ENCODE measurements at places on chromosomes 12 and 14.
A peak's percentile ranks its signal among the peaks of the same experiment; 100 is the strongest.

GRCh38 chr14:51636109-51636508 is 15.6 kb upstream of the FRMD6 start:
- DNase-seq: no peak

GRCh38 chr14:22231018-22231417 is 358.0 kb downstream of the DAD1 start:
- no peak for DNase-seq

GRCh38 chr12:10847744-10848143 is 1.5 kb downstream of the PRR4 start:
- DNase-seq: no peak

GRCh38 chr12:98861251-98861650 is 216.2 kb downstream of the APAF1 start:
- DNase-seq: no peak

DNA sequence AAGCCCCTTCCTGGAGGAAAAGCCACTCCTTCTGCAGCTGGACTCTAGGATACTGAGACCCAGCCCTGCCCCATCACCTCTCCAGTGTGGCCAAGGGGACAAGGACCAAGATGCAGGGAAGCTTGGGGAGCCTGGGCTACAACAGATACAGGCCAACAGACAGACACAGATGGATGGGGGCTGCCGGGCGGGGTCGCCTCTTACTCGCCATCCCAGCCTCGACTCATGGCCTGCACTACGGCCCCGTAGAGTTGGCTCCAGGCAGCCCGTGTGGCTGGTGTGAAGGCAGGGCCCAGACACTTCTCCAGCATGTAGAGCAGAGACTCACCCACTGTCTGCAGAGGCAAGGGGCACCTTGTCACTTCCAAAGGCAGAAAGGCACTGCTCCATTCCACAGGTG is 4.7 kb downstream of the NGB start:
- no peak for DNase-seq

GRCh38 chr12:108457006-108457733 is 57.9 kb upstream of the FICD start:
- DNase-seq: peak; percentile 69

GRCh38 chr14:52052288-52052943 is 16.4 kb downstream of the NID2 start:
- peak; percentile 34 for DNase-seq

GRCh38 chr12:153080-153746 is 60.7 kb downstream of the SLC6A12 start:
- peak; percentile 75 for DNase-seq

- no peak for DNase-seq
Observed at GRCh38 chr14:34122081-34122480, 171.2 kb upstream of the EGLN3 start.

DNA sequence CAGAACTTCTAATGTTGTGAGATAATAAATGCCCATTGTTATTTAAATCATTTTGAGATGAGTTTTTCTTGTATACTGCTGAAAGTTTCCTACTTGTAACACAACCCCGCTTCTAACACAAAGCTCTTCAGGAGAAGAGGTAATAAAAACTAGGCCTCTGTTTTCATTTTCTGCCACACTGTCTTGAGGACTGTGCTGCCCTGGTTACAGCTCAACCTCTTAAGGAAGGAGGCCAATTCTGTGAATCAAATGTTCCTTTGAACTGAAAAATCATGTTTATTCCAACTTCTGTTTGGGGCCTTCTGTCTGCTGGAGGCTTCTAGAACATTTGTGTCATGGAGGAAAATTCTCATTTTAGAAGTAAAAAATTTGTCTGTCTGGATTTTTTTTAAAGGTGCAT is 100.3 kb downstream of the LRIG3 start:
- DNase-seq: no peak

- peak; percentile 58 for DNase-seq
Observed at GRCh38 chr12:49982246-49983087, 9.7 kb downstream of the AQP6 start.

DNA sequence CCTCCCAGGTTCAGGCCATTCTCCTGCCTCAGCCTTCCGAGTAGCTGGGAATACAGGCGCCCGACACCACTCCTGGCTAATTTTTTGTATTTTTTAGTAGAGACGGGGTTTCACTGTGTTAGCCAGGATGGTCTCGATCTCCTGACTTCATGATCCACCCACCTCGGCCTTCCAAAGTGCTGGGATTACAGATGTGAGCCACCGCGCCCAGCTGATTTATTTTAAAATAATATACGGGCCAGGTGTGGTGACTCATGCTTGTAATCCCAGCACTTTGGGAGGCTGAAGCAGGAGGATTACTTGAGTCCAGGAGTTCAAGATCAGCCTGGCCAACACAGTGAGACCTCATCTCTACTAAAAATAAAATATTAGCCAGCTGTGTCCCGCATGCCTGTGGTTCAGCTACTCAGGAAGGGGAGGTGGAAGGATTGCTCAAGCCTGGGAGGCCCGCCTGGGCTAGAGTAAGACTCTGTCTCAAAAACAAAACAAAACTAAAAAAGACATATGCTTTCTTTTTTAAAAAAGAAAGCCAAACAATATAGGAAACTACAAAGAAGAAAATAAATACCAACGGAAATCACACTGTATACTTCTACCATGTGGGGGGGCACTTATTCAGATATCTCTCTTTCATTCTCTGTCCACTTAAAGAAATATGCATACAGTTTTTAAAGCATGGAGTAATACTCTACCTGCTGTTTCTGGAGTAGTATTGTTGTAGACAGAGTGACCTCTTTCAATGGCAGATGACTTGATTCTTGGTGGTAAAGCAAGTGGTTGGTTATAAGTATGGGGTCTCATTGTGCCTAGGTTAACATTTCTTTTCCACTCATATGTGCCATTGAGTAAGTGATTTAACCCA is 930 bp upstream of the MIA2 start:
- DNase-seq: peak; percentile 51

GRCh38 chr14:104573930-104574329 is 5.6 kb upstream of the C14orf180 start:
- DNase-seq: no peak

GRCh38 chr12:73699318-73699717 is 838.3 kb upstream of the ATXN7L3B start:
- DNase-seq: no peak

DNA sequence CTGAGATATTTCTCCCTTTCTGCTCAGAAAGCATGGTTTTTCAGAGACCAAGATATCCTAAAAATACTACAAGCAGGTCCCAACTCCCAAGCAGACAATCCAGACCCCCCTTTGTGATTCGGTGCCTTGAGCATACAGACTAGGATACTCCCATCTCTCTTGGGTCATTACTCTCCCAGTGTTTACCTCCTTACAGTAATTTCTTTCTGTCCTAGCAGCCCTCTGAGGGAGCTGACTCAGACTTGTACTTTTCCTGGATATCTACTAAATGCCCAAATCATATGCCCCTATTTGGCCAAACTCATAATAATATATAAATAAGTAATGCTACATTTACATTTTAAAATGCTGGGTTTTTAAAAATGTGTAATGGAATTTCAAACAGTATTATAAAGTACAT is 355.6 kb downstream of the LRIG3 start:
- DNase-seq: no peak

All from ELR (cell line).